Brain (organoid and tissue), 16 donors: ENCODE measurements at places on chromosomes 3 and 15.
A peak's percentile ranks its signal among the peaks of the same experiment; 100 is the strongest.

GRCh38 chr3:186268616-186269448 is 93.2 kb downstream of the DGKG start:
- no peak for DNase-seq

GRCh38 chr15:77168616-77169015 is 97.7 kb upstream of the TSPAN3 start:
- DNase-seq: no peak

DNA sequence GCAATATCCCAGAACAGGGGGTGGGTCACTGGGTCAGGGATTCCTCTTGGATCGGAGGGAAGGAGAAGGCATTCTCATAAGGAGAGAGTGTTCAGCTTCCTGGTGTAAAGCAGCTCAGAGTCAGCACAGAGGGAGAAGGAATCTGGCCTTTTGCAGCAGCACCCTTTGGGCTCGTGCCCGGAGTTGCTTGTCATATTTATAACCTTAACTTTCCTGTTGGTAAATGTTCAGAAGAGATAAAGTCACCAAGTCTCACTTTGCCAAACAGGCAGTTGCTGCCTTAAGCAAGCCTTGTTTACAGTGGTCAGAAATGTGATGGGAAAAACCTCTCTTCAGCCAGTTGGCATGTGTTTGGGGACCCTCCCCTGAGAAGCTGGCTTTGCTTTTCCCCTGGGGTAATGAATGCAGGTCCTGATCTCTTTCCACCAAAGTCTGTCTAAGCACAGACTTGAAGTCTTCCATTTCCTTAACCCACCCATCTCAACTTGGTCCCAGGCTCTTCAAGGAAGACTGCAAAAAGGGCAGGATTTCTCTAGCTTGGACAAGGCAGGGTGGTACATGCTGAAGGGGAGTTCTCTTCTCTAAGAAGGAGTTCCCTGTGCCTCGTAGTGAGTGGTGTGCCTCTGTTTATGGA is 206.9 kb upstream of the BHLHE40 start:
- DNase-seq: no peak

- DNase-seq: no peak
Observed at GRCh38 chr3:109927161-109927560, 589.8 kb upstream of the DPPA4 start.

DNA sequence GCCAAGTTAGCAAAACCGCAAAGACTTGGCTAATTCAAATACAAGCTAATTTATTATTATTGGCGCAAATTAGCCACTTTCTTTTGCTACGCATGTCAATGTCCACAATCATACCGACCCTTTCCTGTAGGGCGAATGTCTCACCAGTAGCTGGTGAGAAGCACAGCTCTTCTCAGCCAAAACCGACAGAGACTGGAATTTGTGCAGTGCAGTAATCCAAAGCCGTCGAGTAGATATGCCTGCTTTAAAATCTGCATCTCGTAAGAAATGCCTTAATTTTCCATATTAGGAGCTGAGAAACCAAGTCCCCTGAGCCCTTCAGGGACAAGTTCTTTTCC is 614 bp upstream of the MINDY2 start:
- no peak for DNase-seq

- DNase-seq: peak; percentile 13
Observed at GRCh38 chr3:183620252-183620628, 15.2 kb upstream of the KLHL24 start.

- DNase-seq: peak; percentile 56
Observed at GRCh38 chr3:8239718-8240695, 261.6 kb upstream of the LMCD1 start.

DNA sequence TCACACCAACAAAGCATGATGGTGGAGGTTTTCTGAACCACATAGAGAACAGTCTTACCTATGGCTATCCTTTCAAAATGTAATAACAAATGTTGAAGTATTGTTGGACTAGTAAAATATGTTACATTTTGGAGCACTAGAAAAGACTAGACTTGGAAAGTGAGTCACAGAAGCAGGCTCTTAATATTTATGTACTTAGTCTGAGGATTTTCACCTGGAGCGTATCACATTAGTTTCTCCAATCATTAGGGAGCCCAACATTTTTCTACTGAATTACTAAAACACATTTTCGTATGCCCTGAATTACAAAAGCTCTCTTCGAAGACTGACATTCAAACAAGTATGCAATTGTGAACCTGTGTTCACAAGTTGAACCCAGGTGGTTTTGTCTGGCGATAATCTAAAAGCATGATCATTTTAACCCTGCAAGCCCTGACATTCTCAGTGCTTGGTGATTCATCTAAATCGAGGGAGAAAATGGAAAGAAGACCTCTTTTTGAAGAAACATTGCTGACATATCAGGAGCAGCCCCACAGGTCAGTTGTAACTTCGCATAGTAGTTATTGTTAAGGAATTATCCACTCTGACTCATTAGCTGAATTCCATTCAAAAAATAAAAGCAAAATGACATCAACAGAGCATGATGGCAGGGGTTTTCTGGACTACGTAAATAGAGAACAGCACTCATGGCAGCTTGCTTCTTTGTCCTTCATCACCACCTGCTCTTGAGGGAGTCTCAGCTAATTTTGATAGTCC is 679.8 kb upstream of the NECTIN3 start:
- no peak for DNase-seq

- DNase-seq: no peak
Observed at GRCh38 chr3:83715307-83715706, 1243.5 kb upstream of the CADM2 start.

- DNase-seq: no peak
Observed at GRCh38 chr3:59367150-59367549, 317.3 kb upstream of the CFAP20DC start.

- no peak for DNase-seq
Observed at GRCh38 chr15:68806220-68807060, 14.3 kb downstream of the ANP32A start.

DNA sequence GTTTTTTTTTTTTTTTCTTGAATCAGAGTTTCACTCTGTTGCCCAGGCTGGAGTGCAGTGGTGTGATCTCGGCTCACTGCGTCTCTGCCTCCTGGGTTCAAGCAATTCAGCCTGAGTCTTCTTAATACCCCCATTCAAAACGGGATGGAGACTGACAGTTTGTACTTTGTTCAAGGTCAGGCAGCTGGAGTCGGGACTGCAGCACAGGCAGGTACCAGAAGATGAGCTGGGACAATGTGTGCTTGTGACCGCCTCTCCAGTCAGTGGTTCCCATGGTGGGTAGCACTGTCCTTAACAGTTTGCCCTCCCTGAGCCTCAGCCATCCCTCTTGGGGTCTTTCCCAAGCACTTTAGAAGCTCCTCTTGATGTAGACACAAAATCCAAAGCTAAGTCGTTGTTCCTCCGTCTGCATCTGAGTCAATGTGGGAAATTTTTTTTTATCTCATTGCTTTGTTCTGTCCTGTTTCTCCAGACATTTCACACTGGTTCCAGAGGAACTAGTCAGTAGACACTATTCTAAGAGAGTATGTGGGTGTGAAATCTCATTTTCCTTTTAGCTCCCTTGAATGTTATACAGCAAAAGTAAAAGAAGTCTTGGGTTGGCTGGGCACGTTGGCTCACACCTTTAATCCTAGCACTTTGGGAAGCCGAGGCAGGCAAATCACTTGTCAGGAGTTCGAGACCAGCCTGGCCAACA is 5.3 kb upstream of the TTLL13 start:
- no peak for DNase-seq

GRCh38 chr3:28286595-28286994 is 45.2 kb downstream of the CMC1 start:
- peak; percentile 72 for DNase-seq

GRCh38 chr15:23606226-23606625 is 40.8 kb downstream of the MKRN3 start:
- no peak for DNase-seq

GRCh38 chr3:76034649-76035048 is 249.3 kb upstream of the ZNF717 start:
- DNase-seq: no peak

DNA sequence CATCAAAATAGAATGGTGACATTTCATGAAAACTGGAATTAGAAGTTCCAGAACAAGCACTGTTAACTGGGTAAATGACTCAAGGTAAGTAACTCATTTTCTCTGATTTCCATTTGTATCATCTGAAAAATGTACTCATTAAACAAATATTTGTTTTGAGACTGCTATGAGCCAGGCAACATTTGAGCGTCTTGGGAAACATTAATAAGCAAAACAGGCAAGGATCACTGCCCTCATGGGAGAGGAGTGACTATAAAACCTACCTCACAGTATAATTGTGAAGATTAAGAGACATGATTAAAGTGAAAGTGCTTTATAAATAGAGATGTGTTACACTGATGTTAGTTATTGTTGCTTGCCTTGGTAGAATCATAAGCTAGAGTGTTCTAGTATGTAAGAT is 711.8 kb upstream of the UBE2E2 start:
- no peak for DNase-seq

DNA sequence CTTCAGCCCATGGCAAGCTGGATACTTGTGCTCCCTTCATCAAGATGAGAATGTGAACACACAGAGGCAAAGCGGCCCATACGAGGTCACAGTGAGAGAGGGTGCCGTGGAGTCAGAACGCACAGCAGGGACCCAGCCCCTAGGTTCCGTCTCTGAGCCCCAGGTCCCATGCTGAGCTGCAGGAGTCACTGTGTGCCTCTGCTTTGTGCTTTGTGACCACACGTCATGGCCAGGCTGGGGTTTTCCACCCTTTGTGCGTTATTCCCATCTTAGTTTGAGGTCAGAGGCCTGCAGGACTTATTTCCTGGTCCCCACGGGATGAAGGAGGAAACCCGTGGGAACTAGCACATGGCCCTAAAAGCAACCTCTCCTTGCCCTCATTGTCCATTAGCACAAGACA is 140.3 kb downstream of the TJP1 start:
- DNase-seq: no peak

- DNase-seq: no peak
Observed at GRCh38 chr3:11826628-11827265, 19.9 kb downstream of the TAMM41 start.

- DNase-seq: peak; percentile 84
Observed at GRCh38 chr15:99704444-99704838, 28.8 kb downstream of the LYSMD4 start.

GRCh38 chr3:154884952-154885351 is 195.2 kb upstream of the MME start:
- peak; percentile 87 for DNase-seq

DNA sequence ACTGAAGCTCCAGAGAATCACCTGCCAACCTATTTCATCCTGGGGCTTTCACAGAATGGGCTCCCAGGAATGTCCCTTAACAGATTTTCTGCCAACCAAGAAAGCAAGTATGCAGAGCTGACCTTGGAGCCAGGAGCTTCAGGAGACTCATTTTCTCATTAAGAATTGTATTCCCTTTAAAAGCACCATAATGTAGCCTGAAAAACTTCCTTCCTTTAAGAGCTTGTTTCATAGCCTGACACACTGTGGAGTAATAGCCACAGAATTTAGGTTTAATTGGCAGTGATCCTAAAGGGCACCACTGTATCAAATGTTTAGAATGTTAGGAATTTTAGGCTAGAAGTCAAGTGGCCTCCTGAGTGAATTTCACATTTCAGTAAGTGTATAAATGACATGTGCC is 309.8 kb downstream of the GBE1 start:
- no peak for DNase-seq

DNA sequence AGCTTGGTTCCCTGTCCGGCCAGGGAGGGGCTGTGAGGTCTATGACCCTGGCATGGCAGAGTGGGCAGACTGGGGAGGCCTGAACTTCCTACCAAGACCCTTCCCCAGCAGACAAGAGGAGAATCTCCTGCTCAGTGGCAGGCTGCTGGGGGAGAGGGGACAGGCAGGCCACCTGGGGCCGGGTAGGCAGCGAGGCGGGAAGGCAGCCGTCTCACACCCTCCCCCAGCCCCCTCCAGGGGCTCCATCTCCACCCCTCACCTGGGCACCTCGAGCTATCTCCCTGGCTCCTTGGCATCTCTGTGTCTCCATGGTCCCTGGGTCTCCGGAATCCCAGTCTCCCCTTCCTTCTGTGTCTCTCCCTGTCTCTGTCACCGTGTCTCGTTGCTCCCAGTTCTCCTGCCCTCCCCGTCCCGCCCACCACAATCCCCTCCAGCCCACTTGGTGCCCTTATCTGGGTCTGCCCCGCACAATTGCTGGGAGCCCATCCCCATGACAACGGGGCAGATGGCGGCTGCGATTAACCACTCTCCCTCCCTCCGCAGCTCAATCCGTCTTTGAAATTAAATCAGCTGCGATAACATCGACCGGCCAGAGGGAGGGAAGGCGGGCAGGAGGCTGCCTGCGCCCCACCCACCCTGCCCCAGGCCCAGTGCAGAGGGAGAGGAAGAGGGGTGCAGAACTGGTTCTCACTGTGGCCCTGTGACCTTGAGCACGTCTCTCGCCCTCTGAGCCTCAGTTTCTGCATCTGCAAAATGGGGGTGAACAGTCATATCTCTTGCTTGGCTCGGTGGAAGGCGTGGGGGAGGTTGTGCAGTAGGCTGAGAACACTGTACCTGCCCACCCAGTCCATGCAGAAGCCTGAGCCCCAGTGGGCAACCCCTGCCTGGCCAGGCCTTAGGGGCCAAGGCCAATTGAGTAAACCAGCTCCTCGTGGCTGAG is 9.6 kb downstream of the DNAJB8 start:
- DNase-seq: peak; percentile 42

GRCh38 chr3:20503394-20504082 is 317.5 kb upstream of the SGO1 start:
- DNase-seq: no peak

DNA sequence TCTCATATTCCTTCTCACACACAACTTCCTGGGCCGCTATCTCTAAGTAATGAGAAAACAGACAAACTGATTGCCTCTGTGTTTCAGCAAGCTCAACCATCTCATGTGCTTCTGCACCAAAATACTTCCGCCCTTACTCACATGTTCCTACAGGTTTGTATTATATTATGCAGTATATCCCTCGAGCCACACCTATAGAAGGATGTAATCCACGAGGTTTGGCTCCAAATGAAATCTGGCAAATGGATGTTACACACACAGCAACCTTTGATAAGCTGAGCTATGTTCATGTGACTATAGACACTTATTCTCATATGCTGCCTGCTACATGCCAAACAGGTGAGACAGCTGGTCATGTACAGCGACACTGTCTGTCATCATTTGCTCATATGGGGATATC is 22.6 kb downstream of the CCRL2 start:
- DNase-seq: no peak

GRCh38 chr3:52798978-52799476 is 4.4 kb downstream of the ITIH3 start:
- no peak for DNase-seq

DNA sequence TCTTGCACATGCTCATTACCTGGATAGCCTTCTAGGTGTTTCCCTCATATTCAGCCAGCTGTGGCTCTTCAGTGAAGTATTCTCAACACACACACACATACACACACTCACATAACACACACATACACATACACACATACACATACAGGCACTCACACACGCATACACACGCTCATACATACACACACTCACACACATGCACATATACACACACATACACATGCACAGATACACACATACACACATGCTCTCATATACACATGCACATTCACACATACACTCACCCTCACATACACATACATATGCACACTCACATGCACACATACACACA is 41.2 kb downstream of the GRK7 start:
- DNase-seq: no peak

GRCh38 chr3:143101792-143102381 is 17.7 kb upstream of the CHST2 start:
- DNase-seq: no peak

- DNase-seq: no peak
Observed at GRCh38 chr3:36877930-36878685, 66.7 kb downstream of the TRANK1 start.
